ENCODE measurements at places on chromosomes 5 and 9.
A peak's percentile ranks its signal among the peaks of the same experiment; 100 is the strongest.

DNA sequence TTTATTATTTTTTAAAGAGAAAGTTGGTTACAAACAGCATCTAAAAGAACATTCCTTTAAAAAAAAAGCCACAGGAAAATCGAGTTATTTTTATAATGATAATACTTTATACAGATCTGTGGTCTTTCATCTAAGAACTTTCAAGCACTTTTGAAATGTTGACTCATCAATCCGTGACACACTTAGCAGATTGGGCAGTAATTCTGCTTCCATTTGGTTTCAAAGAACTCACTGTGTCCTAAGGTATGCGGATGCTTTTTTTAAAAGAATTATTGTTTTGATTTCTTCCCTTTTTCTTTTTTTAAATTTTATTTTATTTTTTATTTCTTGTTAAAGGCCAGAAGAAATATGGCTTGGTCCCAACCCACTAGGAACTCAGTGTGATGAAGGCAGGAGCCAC is 147.8 kb downstream of the AOPEP start:
- peak; percentile 41 for DNase-seq

DNA sequence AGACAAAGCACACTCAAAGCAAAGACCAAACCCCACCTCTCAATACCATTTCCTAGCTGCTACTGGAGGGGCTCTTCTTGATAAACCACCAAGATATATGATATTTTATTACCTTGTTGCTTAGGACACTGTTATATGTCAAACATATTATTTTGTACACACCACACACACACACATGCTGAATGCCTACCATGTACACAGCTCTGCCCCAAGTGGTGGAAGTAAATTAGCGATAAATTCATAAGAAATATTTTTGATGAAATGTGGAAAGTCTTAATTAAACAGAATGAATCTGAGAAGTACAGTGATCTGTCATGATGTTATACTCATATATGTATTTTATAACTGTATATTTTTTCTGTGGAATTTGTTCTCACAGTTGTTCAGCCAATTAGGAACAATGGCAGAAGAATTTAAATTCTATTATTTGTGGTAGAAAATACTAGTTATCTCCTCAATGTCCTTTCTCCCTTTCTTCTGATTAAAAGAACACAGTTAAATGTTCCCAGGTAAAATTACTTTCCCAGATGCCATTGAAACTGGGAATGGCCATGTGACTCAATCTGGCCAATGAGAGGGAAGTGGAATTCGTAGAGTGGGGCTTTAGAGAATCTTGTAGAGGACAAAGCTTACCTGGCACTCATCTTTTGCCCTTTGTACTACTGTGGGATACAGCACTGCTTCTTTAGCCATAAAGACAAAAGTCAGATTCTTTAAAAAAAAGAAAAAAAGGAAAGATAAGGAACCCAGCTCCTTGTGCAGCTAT is 156.5 kb downstream of the SNCAIP start:
- no peak for DNase-seq

DNA sequence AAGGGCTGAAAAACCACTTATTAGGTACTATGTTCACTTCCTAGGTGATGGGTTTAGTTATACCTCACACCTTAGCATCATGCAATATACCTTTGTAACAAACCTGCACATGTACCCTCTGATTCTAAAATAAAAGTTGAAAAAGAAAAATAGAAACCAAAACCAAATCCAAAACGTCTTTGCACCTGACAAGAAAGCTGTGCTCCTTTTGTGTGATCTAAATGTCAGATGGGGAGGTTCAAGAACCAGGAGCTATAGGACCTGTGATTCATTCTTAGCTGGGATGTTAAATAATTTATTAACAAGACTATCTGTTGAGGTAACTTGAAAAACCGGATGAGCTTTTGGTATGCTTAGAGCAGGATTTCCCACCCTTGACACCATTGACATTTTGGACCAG is 16.9 kb upstream of the TNFSF15 start:
- DNase-seq: no peak

DNA sequence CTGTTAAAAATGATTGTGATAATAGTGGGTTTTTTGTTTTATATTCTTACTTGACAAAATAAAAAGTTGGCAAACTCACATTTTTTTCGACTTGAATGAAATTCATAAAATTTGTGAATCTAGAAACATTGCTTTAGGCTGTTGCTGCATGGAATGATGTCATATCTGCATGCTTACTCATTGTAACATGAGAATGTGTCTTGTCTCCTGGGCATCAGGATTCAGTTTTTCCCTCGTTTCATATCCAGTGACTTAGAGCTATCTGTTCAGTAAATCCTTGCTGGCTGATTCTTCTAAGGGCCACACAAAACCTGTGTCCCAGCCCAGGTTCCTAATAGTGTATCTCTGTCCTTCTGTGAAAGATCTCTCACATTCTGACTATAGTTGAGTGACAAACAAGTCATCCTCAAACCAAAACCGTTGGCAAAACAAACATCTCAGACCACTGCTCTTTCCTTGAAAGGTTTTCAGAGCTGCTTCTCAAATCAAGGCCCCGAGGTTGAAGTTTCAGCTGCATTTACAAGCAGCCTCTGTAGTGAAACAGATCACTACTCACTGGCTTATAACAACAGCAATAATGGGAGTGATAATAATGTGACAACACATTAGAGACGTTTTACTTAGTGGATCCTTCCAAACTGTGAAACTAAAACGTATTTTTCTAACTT is 95.0 kb downstream of the NPR3 start:
- DNase-seq: no peak

- DNase-seq: no peak
Observed at GRCh38 chr5:18270635-18271338, 636.5 kb downstream of the TAF11L14 start.

DNA sequence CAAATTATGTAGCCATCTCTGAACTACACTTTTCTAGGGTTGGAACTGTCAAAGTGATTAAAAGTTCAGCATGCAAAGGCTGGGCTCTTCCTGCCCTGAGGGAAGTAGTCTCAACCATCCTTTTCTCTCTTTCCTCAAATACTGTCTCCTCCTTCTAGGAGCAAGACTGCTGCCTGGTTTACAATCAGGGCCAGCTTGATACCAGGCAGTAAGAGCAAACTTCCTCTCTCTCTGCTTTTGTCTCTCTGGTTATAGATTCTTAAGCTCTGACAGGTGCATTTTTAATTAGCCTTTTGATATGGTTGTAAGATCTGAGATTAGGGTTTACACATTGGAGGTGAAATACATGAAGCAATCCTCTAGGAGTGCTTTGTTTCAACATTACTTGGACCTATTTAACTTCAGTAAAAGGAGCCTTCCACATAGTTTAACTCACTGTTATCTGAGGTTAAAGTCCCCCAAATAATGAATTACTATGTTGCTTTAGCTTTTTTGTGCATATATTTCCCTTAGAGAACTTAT is 436.1 kb downstream of the SPATA31D1 start:
- no peak for DNase-seq

DNA sequence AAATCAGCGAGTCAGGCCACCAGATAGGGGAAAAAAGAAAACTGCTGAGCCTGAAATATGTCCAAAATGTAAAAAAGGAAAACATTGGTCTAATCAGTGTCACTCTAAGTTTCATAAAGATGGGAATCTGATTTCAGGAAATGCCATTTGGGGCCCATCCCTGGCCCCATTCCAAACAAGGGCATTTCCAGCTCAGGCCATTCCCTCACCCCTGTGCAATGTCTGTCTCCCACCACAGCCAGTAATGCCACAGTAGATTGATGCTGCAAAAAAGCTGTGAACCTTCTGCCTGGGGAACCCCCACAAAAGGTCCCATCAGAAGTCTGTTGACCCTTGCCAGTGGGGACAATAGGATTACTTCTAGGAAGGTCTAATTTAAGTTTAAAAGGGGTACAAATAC is 199.6 kb downstream of the YTHDC2 start:
- DNase-seq: no peak

DNA sequence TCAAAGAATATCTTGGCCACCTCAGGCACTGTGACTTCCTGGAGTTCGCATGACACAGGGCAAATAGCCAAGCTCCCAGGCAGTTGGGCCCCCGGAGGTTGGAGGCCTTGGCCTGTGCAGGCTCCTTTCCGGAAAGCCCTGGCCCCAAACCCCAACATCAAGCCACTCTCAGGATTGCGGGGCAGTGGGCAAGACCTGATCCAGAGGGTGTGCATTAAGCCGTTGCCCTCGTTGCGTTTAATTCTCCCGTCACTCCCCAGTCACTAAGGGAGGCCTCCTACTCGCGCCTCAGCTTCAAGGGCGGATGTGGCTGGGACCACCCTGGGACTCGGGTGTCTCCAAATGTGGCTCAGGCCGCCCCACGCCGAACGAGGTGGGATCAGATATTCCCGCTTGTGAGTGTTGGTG is 60.1 kb downstream of the TMEM174 start:
- DNase-seq: no peak

DNA sequence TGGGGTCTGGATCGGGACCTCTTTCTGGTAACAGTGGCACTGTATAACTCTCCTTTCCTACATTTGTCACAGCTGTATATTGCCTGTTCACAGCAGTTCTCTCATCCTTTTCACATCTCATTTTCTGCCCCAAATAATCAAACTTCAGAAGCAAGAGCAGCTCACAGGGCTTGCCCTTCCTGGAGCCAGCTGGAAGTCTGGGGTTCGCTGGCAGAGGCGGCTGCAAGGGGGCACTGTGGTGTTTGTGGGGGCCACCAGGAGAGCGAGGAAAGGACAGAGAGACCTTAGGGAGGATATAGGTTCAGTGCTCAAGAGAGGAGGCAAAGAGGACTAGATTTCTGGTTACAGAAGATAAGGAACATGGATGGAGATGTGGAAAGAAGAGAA is 75.3 kb downstream of the C9orf153 start:
- no peak for DNase-seq

DNA sequence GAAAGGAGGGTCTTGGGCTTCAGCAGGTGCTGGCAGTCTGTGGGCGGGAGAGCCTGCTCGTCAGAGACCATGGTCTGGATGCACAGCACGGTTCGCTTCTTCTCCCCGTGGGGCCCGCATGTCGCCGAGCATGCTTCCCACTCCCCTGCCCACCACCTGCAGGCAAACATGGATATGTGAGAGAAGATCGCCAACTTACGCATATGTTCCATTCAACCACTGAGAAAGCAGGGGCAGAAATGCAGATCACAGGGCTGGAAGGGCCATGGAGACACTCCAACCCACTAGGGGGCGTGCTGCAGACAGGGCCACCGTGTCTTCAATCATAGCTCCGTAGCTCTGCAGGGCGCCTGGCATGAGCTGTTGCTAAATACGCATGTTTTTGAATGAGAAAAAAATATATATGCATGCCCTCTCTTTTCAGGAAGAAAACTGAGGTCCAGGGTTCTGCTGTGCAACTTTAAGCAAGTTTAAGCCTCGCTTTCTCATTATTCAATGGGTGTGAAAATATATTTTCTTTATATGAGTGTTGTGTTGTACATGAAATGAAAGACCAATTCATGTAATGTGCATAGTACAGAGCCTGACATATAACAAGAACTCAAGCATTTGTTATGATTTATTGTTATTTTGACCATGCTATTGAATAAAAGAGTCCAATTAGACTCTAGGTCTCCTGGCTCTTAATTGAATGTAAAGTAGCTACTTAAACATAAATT is 148.0 kb downstream of the TARS1 start:
- DNase-seq: no peak
